ENCODE measurements at places on chromosomes 5 and 9.

DNA sequence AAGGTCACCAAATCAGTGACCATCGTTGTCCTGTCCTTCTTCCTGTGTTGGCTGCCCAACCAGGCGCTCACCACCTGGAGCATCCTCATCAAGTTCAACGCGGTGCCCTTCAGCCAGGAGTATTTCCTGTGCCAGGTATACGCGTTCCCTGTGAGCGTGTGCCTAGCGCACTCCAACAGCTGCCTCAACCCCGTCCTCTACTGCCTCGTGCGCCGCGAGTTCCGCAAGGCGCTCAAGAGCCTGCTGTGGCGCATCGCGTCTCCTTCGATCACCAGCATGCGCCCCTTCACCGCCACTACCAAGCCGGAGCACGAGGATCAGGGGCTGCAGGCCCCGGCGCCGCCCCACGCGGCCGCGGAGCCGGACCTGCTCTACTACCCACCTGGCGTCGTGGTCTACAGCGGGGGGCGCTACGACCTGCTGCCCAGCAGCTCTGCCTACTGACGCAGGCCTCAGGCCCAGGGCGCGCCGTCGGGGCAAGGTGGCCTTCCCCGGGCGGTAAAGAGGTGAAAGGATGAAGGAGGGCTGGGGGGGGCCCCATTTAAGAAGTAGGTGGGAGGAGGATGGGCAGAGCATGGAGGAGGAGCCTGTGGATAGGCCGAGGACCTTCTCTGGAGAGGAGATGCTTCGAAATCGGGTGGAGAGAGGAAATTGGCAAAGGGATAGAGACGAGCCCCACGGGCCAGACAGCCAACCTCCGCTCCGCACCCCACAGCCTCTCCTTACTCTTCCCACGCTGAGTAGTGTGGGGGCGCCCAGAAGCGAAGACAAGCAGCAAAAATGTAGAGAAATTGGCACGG is 1.7 kb downstream of the RXFP3 start:
- DNase-seq, result no peak

GRCh38 chr5:17096952-17097695 is 120.3 kb upstream of the BASP1 start:
- no peak for DNase-seq

- no peak for DNase-seq
Observed at GRCh38 chr5:6750142-6750840, 37.1 kb downstream of the TENT4A start.

GRCh38 chr5:123520677-123521247 is 8.8 kb downstream of the CSNK1G3 start:
- no peak for DNase-seq

DNA sequence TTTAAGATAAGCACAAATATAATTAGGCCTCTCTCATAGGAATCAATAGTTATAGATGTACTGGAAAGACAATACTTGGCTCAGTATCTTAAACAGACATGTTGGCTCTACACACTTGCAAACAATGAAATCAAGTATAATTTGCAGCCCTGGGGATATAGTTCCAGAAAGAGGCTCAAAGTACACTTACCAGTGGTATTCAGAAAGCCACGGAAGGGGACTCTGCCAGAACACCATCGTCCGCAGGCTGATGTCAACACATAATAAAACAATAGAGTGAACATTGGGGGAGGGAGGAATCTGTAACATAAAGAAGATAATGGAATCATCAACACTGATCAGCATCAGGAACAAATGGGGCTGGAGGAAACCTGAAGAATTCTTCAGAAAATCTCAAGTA is 31.2 kb upstream of the EBF1 start:
- no peak for DNase-seq

- DNase-seq, result no peak
Observed at GRCh38 chr5:14265570-14265969, 122.4 kb downstream of the TRIO start.

GRCh38 chr5:88094403-88094802 is 174.2 kb downstream of the TMEM161B start:
- DNase-seq, result no peak

DNA sequence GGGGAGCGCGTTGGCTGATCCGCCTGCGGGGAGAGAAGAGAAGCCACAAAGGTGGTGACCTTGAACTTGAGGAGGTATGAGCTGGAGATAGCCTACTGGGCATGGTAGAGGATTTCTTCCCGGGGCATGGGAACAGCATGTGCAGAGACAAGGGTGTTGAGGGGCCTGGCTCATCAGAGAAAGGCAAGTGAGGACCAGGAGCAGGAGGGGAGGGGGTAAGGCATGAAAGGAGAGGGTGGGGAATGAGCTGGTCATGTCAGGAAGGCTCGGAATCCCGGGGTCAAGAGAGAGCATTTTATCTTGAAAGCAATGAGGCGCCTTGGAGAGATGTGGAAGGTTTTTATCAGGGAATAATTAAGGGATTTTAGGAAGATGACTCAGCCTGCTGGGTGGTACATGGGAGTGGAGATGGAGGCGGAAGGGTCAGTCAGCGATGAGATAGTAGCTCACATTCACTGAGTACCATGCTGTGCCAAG is 121.1 kb downstream of the LHX2 start:
- DNase-seq, result no peak

- DNase-seq, result no peak
Observed at GRCh38 chr9:88773627-88774244, 217.5 kb upstream of the S1PR3 start.

- no peak for DNase-seq
Observed at GRCh38 chr5:153624451-153624765, 133.9 kb downstream of the GRIA1 start.

DNA sequence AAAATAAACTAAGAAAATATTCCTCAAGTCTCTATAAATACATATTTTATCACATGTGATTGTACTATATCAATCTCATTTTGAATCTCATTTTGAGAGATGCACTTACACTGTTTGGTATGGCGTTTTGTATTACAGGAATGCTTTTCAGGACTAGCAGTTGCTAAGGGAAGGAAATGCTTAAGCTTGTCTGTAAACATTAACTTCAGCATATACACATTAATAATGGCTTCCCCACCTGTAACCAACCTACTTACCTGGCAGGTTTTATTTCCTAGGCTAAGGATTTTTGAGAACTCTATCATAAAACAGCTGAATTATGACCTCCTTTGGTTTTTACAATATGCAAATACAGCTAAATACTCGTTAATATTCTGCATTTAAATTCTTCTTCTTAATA is 141.0 kb upstream of the GRHPR start:
- DNase-seq, result no peak

DNA sequence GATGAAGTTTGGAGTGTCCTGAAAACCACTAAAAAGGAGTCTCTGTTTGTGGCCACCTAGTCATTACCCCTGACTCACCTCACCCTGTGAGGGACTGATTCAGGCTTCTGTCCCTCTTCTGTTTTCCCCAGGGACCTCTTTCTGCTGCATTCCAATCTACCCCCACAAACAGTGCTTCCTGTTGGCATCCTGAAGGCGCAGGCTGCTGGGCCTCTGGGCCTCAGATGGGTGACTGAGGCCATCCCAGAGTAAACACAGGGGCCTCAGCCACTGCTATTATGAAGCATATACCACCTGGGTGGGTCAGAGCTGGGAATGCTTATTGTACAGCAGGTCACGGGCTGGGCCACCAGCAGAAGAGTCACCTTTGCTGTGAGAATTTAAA is 20.0 kb downstream of the MORN5 start:
- no peak for DNase-seq

DNA sequence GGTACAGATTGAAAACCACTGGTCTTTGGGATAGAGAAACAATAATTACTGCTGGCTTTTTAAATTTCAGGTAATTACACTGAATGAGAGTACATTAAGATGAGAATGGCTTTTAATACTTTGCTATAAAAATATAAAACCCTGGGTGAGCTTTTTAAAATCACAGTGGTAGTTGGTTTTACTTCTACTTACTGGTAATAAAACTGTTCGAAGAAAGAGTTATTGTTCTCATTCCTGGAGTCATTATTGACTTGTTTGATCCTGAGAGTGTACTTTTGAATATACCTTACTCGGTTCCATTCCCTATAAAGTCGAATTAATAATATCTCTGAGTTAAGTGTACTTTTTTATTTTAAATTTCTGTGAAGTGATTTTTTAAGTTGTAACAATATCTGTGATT is 21.5 kb downstream of the MELK start:
- no peak for DNase-seq

DNA sequence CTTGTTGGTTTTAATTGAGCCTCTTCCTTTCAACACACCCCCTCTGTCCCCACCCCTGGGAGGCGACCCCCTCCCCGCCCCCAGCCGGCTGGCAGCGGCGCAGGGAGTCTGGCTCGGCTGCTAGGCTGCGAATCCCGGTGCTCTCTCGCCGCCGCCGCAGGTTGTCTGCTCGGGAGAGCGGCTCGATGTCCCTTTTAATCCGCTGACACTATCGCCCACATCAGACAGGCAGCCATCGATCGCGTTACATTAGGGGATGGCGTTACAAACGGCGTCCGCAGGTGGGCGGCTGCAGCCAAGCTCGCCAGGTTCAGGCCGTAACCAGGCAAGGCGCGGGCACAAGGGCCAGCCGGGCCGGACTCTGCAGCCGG is 1.3 kb downstream of the NR2F1-AS1 start:
- DNase-seq, result no peak

GRCh38 chr9:108412755-108413154 is 443.0 kb downstream of the ACTL7B start:
- no peak for DNase-seq

GRCh38 chr9:135883410-135884089 is 23.8 kb downstream of the CAMSAP1 start:
- DNase-seq, result no peak

- no peak for DNase-seq
Observed at GRCh38 chr9:109639674-109640579, 140.1 kb upstream of the PALM2AKAP2 start.

- no peak for DNase-seq
Observed at GRCh38 chr9:126723807-126724172, 81.0 kb upstream of the ZBTB43 start.

- DNase-seq, result no peak
Observed at GRCh38 chr9:115006660-115007059, 76.3 kb upstream of the TNFSF8 start.

- DNase-seq, result no peak
Observed at GRCh38 chr5:146069780-146070099, 35.6 kb downstream of the PLAC8L1 start.

DNA sequence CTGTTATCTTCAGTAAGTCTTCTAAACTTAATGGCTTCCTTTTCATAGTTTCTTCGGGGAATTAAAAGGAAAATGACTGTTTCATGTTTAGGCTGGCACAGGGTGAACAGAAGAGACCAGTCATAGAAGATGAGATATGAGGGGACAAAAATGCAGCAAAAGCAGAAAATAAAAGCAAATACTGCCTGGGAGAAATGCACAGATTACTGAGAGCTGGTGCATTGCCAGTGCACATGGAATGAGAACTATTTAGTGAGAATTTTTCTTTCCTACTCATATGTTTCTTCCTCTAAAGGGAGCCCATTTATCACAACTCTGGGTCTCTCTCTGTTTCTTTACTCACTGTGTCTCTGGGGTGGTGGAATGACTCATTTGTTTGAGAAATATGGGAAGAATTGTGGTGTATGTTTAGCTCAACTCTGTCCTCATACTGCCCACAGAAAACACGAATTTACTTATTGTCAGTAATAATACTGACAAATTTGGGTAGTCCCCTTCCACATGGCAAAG is 25.9 kb upstream of the ANKRD55 start:
- DNase-seq, result no peak

DNA sequence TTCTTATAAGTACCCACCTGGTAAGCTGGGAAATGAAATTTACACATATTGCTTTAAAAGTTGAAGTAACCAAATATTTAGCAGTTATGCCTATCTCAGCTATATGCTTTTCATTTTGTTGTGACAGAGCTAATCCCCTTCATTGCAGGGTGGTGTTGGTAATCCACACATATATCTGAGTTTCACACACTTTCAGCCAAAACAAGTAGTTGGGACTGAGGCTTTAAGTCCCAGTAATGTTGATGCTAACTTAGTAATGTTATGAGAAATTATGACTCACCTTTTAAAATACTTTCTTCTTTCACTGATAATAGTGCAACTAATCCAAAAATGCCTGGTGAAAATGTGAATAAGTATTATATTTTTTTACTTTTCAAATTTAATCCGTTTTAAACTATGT is 19.2 kb upstream of the RICTOR start:
- DNase-seq, result no peak
